Stimulated activated CD8-positive, alpha-beta memory T cell treated with anti-CD3 and anti-CD28 coated beads, Interleukin-12 subunit alpha, Interleukin-12 subunit beta, amount 100 ng/mL, for 4 hours (primary cell): ENCODE measurements at places on chromosomes 13 and 19.

DNA sequence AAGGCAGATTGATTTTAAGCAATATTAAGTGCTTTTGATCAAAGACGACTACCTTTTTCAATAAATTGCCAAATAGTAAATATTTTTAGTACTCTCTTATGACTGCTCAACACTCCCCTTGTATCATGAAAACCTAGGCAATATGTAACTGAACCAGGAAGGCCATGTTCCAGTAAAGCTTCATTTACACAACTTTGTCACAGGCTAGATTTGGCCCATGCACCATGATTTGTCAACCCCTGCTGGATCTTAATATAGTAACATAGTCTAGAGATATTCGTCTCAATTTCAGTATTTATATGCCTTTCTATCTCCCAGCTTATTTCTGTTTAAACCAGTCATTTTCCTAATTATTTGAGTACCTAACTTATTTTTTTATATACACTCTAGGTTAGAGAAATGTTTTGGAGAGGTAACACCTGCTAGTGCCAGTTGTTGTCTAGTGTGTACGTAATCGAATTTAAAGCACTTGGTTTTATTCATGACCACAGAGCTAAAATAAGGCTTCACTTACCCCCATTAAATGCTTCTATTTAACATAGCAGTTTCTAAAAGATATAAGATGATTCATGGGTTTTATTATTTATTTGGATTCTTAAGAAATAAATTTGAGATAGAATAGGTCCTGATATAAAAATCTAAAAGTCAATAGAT lies 21.0 kb downstream of the TPP2 start:
- no peak for DNase-seq

DNA sequence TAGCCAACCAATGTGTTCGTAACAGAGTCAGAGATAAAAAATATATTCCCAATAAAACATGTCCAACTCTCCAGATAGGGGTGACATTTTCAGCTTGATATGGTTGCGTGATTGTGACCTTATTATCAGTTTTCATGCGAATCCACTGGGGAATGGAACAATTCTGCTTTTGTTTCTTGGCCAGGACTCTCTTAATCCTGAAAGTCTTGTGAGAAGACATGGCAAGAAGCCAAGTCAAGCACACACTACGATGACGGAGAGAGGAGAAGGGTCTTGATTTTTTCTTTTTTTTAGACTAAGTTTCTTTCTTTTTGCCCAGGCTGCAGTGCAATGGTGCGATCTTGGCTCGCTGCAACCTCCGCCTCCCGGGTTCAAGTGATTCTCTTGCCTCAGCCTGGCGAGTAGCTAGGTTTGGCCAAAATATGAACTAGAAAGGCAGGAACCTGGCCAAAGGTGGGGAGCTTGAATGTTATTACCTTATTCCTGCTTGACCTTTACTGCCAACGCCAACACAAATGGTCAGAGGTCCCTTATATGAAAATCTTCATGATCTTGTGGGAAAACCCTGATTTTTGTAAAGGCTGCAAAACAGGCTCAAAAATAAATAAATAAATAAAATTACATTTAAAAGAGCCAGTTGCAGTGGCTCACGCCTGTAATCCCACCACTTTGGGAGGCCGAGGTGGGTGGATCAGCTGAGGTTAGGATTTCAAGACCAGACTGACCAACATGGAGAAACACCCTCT lies 14.5 kb downstream of the ZNF816 start:
- no peak for DNase-seq

DNA sequence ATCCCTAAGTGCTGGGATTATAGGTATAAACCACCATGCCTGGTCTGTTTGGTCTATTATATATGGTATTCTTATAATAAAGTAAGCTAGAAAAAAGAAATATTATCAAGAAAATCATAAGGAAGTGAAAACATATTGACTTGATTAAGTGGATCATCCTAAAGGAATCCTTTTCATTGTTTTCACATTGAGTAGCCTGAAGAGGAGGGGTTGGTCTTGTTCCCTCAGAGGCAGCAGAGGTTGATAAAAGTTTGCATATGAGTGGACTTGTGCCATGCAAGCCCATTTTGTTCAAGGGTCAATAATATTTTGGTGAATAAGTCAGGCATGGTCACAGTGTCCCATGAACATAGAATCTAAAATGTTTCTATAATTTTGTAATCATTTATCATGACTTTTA lies 52.7 kb downstream of the ZNF627 start:
- DNase-seq = no peak

DNA sequence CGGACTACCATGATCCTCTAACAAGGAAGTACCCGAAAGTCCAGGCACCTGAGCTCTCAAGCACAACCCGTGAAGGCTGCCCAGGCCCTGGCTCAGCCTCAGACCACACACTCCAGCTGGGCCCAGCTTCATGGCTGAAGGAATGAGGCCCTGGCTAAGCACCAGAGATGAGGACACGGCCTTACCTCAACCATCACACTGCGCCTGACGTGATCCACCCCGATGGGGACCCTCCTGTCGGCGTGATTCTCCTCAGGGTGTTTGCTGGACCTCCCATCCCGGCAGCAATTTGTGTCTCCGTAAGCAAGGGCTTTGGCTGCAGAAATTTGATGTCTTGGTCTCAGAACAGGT lies 56.5 kb downstream of the F2RL3 start:
- no peak for DNase-seq

DNA sequence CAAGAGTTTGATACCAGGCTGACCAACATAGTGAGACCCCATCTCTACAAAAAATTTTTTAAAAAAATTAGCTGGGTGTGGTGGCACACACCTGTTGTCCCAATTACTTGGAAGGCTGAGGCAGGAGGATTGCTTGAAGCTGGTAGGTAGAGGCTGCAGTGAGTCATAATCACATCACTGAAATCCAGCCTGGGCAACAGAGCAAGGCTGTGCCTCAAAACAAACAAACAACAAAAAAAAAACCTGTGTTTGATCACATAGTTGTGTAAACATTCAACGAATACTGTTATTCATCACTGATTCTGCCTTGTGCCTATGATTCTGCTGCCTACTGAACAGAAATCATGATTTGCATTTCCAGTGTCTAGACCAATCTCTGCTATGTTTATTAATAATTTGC lies 134.0 kb downstream of the TBC1D4 start:
- no peak for DNase-seq

- DNase-seq = no peak
Observed at GRCh38 chr19:56919308-56919995, 78.9 kb upstream of the PEG3 start.

DNA sequence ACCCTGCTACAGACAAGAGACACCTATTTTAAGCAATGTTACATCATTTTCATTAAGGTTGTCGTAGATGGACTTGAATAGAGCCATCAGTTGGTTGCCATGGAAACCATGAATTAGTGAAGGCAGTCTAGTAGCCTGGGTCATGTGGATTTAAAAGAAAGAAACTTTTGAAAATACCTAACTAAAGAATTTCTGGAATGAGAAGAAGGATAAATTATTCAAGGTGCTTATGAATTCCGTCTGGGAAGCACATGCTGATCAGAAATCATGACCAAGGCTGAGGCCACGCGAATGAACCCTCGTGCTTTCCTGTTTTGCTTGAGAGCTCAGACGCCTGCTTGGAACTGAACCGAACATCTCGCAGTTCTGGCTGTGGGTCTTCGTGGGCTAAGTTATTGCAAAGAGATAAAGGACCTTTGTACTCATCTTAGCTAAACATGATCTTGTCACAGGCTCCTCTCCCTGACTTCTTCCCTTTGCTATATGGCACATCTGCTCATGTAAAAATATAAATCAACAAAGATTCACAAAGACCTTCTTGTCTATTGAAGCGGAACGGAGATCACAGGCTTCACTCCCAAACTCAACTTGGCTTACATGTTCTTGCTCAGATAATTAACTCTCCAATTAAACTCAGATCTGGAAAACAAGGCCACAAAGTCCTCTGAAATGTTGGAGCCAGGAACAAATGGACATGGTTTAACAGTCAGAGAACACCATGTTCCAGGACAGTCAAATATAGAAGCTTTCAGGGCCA lies 140.2 kb downstream of the NUFIP1 start:
- DNase-seq = no peak

- no peak for DNase-seq
Observed at GRCh38 chr13:48216204-48216711, 16.7 kb upstream of the ITM2B start.

DNA sequence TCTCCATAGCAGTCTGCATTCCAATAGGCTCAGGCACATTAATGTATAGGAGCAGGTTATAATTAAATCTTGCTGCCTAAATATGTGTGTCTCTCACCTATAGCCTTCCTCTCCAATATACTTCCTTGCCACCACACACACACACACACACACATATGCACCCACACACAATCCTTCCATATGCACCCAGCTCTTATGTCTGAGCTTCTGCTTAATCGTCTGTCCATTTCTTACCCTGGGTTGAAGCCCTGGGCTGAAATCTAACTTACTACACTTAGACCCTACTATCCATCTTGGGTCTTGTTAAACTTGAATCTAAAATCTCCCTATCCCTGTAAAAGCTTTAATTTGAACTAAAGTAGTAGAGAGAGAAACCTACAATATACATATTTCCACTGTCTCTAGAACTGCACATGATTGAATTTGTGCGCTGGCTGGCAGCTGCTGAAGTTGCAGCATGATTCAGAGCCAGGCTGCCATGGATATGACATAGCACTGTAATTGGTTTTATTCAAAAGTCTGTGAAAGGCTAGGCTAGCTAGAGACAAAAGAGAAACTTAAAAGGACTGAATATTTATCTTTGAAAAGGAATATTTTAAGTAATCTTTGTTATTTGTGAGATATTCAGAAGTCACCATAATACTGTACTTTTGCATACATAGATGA lies 25.7 kb upstream of the FREM2 start:
- no peak for DNase-seq
